Endothelial cell (in vitro differentiated cells): ENCODE measurements at places on chromosomes 16 and 17.

- DNase-seq: no peak
Observed at GRCh38 chr17:48756830-48757251, 28.3 kb upstream of the HOXB13 start.

DNA sequence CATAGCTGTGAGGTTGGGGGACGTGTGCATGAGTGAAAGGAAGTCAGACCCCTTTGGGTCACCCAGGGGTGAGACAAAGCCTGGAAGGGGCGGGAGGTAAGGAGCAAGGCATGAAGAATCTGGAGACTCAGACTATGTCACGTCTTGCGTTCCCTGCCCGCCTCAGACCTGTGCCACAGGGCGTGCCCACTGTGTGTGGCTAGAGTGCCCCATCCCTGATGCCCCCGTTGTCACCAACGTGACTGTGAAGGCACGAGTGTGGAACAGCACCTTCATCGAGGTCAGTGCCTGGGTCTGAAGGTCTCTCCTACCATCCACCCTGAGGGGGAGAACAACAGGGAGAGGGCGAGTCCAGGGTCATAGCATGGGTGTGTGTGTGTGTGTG lies 15.1 kb upstream of the PDK2 start:
- no peak for DNase-seq

DNA sequence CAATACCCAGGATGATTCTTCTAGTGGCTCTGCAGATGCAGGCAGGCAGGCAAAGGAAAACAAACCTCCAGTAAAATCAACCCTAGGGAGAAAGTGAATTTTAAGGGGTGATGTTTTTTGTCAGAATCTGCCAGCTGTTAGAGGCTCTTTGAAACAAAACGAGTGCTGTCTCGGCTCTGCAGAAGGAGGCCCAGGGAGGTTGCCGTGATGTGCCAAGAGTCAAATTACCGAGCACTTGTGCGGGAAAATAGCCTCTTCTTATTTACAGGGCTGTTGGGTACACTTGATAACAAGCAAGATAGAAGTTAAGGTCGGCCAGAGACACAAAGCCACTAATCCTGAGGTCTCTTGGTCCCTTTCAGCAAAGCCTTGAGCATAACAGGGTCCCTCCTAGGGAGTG lies 68.9 kb upstream of the EEF2KMT start:
- DNase-seq: no peak

DNA sequence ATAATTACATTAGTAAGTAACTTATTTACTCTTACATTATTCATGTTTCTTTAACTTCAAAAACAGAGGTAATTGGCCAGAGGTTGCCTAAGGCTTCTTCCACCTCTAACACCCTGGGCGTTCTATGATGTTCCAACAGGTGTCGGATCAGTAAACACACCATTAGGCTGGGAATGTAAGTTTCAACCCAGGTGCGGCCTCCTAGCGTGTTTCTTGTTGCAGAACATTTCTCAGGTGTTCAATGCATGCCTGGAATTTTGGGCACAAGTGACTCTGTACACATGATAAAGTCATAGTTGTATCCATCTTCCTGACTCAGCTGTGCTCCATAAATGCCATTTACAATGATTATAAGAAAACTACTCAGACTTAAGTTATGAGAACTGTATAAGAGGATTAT lies 1.0 kb downstream of the KRTAP2-2 start:
- no peak for DNase-seq

DNA sequence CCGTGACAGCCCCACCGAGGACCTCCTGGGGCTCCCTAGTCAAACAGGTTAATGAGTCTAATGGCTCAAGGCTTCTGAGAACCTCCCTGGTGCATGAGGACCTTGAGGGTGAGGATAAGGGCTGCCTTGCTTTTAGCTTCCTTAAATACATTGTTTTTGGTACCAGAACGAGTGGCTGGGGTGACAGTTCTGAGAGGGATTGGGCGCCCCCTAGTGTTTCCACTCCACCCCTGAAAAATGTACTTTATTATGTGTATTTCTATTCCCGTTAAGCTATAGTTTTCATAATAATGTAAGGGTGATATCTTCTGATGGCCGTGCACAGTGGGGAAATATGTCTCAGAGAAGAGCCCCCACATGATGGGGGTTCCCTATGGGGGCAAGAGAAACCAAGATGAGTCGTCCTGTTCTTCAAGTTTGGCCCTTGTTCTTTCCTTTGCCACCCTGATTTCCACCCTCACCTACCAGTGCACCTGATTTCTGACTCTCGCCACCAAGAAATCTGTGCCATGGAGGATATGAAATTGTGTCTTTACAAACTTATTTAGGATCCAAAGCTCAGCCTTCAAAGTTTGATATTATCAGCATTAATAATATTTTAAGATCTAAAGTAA lies 14.5 kb upstream of the VWA3A start:
- DNase-seq: peak; percentile 73
